ENCODE measurements at places on chromosomes 7 and 10.
A peak's percentile ranks its signal among the peaks of the same experiment; 100 is the strongest.

- no peak overlapping the region for H3K27ac ChIP-seq
- peaks cover 4% of the 10 kb centered on the region for H3K27me3 ChIP-seq
- no peaks in the 10 kb centered on the region for H3K36me3 ChIP-seq
- no peaks in the 10 kb centered on the region for H3K4me1 ChIP-seq
- DNase-seq = no peak
Observed at GRCh38 chr7:155426543-155427410, 31.2 kb upstream of the EN2 start.

- H3K4me3 ChIP-seq = peak overlapping the region; percentile 98
- H3K27me3 ChIP-seq = peaks cover 2% of the 10 kb centered on the region
- H3K4me1 ChIP-seq = peaks cover 13% of the 10 kb centered on the region
- H3K36me3 ChIP-seq = peaks cover 4% of the 10 kb centered on the region
- no peak for DNase-seq
- peak overlapping the region; percentile 100 for H3K27ac ChIP-seq
Observed at GRCh38 chr10:104253606-104254410, 884 bp upstream of the GSTO1 start.

DNA sequence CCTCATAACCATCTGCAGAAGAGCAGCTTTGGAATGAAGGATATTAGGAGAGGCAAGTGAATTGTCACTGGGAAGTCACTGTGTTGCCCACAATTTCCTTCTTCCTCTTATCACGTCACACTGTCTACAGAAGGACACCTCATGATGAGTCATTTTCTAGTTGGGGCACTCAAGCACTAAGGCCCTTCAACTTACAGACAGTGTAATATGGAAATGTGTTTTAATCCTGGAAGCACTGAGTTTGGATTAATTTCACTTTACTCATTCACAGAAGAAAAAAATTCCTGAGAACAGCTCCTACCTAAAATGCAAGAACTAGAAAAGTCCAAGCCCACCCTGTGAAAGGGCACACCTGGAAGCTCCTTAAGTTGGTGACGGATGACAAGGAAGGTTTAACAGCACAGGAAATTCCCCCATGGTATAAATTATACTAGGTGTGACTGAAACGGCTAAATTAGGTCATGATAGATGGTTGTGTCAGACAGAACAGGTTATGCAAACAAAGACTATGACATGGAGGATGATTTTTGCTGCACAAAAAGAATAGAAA, 56.6 kb downstream of the PARD3 start:
- no peak overlapping the region for H3K4me3 ChIP-seq
- no peaks in the 10 kb centered on the region for H3K27me3 ChIP-seq

GRCh38 chr7:110780712-110781111, 310.2 kb upstream of the LRRN3 start:
- H3K27ac ChIP-seq = no peak overlapping the region
- no peaks in the 10 kb centered on the region for H3K36me3 ChIP-seq
- H3K4me1 ChIP-seq = no peaks in the 10 kb centered on the region
- H3K27me3 ChIP-seq = no peaks in the 10 kb centered on the region

GRCh38 chr7:6165075-6165474, 107.3 kb downstream of the CYTH3 start:
- H3K27me3 ChIP-seq = no peaks in the 10 kb centered on the region
- peaks cover 15% of the 10 kb centered on the region for H3K36me3 ChIP-seq
- H3K4me1 ChIP-seq = no peaks in the 10 kb centered on the region
- DNase-seq = no peak
- H3K27ac ChIP-seq = no peak overlapping the region

- peaks cover 8% of the 10 kb centered on the region for H3K4me1 ChIP-seq
- H3K36me3 ChIP-seq = no peaks in the 10 kb centered on the region
- H3K27me3 ChIP-seq = no peaks in the 10 kb centered on the region
- DNase-seq = no peak
Observed at GRCh38 chr7:120991161-120991560, 2.6 kb downstream of the CPED1 start.

DNA sequence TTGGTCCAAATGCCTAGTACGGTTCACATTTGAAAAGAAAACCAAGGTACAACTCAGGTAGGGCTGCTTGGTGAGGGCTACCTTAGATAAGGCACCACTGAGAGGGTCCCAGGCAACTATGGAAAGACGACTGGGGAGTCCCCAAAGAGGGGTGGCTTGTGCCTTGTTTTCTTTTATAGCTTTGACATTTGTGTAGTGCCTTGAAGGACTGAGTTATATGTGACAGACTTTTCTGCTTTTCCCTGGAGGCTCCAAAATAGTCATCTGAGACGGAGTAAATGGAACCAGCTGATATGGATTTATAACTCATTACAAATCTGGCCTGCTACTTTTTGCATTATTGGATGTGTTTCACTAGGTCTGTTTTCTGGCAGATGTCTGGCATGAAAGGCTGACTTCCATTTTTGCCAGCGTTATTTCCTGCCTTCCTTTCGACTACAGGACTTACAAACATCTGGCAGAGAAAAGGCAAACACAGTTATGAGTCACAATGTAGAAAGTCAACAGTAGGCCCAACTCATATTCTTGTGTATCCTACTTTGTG, 88.2 kb upstream of the IMMP2L start:
- DNase-seq = peak; percentile 81
- H3K4me1 ChIP-seq = no peaks in the 10 kb centered on the region
- H3K4me3 ChIP-seq = no peak overlapping the region
- H3K27me3 ChIP-seq = no peaks in the 10 kb centered on the region
- H3K27ac ChIP-seq = no peak overlapping the region

DNA sequence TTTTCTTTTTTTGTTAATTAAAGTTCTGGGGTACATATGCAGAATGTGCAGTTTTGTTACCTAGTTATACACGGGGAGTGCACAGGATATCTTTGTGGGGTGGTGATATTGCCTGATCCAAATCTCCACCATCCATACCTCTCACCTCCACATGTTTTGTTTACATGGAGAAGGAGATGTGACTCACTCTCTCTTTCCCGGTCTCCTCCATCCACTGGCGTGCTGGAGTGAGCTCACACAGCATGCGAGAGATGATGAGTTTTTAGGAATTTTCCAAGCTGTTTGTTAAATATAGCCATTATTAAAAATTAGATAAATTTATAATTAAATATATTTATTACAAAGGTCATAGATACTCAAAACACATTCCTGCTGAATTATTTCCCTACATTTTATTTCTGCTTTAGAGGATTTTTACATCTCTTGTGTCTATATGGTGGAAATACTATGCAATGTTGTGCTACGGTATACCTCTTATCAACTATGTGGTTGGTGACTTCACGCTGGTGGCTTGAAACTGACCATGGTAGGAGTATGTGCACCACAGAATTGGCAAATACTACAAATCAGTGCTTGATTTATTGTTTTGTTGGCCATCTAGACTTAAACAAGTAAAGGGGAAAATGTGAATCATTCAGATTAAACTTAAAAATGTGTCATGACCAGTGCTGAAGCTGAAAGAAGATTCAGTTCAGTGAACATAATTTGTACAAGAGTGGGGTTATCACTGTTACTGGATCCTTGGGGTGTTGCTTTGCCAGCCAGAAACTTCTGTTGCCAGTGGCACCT, 107.9 kb upstream of the FAM180A start:
- DNase-seq = no peak
- H3K36me3 ChIP-seq = no peaks in the 10 kb centered on the region
- H3K27me3 ChIP-seq = no peaks in the 10 kb centered on the region
- peaks cover 3% of the 10 kb centered on the region for H3K4me1 ChIP-seq

- DNase-seq = no peak
- no peaks in the 10 kb centered on the region for H3K36me3 ChIP-seq
- H3K4me1 ChIP-seq = no peaks in the 10 kb centered on the region
- H3K4me3 ChIP-seq = no peak overlapping the region
Observed at GRCh38 chr10:56551037-56551436, 190.0 kb upstream of the ZWINT start.

DNA sequence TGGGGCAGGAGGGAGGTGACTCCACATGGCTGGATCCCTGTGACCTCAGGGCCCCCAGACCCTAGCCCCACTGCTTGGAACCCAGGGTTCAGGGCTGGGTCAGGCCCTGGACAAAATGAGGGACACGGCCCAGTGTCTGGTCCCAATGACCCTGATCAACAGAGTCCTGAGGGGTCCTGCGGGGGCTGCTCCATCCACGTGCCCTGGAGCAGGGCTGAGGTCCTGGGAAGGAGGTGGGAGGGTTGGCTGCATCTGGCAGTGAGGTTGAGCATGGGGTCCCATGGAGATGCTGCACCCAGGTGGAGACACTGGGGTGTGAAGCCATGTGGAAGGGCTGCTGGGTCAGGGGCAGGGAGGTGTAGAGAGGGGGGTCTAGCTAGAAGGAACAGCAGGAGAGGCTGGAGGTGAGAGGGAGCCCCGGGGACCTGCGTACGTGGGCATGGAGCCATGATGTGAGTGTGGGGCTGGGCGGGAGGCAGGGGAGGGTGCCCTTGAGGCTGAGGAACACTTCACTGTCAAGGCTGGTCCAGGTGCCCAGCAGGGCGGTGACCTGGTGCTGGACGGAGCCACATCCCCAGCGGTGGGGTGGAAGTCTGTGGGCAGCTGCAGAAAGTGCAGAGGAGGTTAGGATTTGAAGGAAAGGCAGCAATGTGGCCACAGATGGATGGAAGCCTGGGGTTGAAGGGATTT, 604 bp downstream of the SCART1 start:
- no peaks in the 10 kb centered on the region for H3K36me3 ChIP-seq
- no peak for DNase-seq
- H3K4me1 ChIP-seq = no peaks in the 10 kb centered on the region
- no peaks in the 10 kb centered on the region for H3K27me3 ChIP-seq

DNA sequence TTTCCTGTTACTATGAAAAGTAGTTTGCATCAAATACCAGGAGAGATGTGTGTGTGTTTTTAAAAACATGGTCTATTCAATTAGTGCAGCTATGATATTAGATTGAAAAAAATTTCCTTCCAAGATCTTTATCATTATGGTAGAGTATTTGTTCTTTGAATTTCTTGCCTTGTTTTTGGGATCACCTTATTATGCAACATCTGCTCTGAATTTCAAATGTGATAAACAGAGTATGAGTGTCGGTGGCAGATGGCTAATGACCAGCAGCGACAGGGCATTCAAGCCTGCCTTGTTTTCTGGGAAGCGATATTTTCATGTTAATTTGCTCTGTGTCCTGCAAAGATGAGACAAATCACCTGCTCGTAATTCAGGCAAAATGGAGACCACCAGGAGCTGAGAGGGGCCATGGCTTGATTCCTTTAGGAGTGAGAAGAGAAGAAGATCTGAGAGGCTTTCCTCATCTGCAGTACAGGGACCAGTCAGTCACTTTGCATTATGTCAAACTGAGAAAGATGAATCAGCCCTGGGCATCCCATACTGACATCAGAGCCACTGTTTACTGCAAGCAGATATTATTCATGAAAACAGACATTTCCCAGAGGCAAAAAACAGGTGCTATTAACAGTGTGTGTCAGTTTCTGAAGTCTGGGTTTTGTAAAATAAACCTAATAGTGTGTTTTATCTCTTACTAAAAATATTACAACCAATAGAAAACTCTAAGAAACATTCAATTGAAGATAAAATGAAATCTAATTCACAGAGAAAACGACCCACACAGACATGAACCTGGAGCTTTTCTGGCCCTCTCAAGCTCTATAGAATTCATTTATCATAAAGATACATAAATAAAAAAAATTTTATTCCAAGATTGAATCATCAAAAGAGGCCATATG, 67.6 kb downstream of the CDK6 start:
- H3K4me1 ChIP-seq = peaks cover 1% of the 10 kb centered on the region
- no peak overlapping the region for H3K27ac ChIP-seq
- H3K36me3 ChIP-seq = no peaks in the 10 kb centered on the region

DNA sequence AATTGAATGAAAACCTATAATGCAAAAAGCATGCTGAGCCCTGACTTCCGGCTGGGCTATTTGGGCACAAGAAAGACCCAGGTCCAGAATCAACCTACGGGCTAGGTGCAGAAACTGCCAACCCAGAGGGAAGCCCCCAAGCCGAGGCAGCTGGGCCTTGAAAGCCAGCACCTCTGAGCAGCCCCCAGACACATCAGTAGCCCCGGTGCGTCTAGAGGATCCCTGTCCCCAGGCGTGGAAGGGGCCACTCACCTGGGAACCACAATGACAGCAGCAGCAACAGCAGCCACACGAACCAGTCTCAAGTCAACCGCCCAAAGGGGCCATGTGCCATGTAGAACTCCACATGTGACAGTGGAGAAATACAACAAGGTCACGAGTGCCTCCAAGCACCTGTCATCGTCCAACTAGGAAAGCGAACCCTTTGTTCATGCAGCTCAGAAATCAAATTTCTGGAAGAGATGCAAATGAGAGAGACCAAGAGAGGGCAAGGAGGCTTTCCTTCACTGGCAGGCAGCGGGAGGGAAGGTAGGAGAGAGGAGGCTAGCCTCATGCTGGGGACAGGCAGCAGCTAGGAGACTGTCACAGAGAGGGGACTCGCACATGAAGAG, 57.5 kb upstream of the CHST15 start:
- H3K4me1 ChIP-seq = peaks cover 20% of the 10 kb centered on the region
- H3K27ac ChIP-seq = no peak overlapping the region
- no peaks in the 10 kb centered on the region for H3K36me3 ChIP-seq

DNA sequence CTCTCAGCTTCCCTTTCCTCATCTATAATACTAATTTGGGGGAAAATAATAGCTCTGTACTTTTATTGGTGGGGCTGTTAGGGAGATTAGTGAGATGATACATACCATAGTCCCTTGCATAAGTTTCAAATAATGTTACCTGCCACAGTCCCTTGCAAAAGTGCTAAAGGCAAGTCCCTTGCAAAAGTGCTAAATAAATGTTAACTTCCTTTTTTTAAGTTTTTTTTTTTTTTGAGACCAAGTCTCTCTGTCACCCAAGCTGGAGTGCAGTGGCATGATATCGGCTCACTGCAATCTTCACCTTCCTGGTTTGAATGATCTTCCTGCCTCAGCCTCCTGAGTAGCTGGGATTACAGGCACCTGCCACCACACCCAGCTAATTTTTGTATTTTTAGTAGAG, 43.4 kb upstream of the SRGN start:
- peak overlapping the region; percentile 37 for H3K27ac ChIP-seq
- no peaks in the 10 kb centered on the region for H3K4me1 ChIP-seq
- DNase-seq = no peak
- H3K27me3 ChIP-seq = no peaks in the 10 kb centered on the region

DNA sequence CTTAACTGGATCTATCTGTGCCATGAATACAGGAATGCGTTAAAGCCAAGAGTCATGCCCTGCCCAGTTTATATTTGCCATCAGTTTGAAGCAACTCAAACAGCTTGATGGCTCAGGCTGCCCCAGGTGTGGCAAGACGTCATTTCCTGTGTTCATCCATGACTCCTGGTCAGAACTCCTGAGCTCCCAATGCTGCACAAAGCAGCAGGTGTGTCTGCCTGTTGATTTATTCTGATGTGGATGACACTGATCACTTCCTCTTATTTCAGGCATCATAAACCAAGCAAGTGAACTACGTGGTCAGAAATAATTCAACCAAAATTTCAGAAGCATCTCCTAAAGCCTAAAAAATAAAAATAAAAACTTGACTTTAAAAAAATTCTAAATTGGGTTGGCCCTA, 68.5 kb downstream of the EZH2 start:
- H3K27ac ChIP-seq = no peak overlapping the region
- H3K4me1 ChIP-seq = no peaks in the 10 kb centered on the region
- no peak overlapping the region for H3K4me3 ChIP-seq
- H3K36me3 ChIP-seq = peaks cover 5% of the 10 kb centered on the region
- H3K27me3 ChIP-seq = no peaks in the 10 kb centered on the region

GRCh38 chr10:78505657-78506056, 472.0 kb downstream of the RPS24 start:
- no peak overlapping the region for H3K4me3 ChIP-seq
- H3K4me1 ChIP-seq = no peaks in the 10 kb centered on the region
- H3K36me3 ChIP-seq = no peaks in the 10 kb centered on the region
- H3K27me3 ChIP-seq = no peaks in the 10 kb centered on the region
- DNase-seq = no peak
- no peak overlapping the region for H3K27ac ChIP-seq

Measured in lung (tissue), 17 donors.